HL-60 (cell line): ENCODE measurements at places on chromosomes 2 and 18.

DNA sequence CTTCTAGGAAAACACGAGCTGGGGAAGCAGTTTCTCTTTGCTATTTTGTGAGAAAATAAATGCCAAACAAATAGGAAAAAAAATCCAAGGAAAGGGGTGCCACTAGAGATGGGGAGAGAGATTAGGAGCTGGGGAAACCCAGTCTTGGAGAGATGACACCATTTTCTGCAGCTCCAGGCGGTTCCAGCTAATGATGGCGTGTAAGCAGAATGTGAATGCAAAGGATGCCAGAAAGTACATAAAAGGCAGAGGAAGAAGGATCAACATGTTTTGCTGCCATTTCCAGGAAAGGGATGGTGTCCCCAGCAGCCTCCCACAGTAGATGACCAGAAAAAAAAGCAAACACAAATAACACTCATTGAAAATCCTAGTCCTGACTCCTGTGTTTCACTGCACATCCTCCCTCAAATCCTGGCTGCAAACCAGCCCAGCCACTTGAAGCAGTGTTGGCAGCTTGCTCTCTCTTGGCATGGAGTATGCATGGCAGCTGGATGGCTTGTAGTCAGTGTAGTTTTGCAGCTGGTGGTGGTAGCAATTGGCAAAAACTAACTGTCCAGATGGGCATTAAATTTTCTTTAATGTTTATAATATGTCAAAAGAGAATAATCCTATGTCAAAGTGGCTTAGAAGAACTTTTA is 93.6 kb downstream of the FTCDNL1 start:
- DNase-seq: no peak

DNA sequence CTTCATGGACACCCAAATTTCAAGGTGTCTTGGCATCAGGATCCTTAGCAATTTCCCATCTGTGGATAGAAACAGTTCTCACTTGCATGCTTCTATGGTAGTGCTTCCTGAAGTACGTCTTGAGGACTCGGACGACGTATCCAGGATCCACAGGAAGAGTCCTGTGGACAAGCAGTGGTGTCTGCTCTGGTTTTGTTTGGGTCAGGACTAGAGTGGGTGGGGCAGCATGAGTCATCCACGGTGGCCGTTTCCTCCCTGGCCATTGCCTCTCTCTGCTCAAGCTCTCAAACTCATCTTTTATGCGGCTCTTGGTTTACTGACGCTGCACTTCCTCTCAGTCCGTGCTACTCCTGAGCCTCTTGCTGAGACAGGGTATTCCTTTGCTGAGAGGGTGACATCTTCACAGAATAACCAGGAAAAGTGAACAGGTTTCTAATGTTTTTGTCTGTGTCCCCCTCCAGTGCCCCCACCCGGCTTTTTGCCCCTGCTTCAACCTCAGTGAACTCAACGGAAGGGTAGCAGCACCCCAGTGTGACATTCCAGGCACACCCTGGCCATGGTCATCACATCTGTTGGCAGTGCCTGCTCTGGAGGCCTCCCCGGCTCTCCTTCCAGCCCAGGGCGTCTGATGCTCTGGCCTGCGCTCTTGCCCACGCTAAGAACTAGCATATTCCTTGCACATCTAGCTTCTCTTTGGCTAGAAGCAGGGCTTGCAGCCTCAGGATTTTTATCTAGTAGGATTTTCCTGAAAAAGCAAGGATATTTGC is 62.2 kb downstream of the ARMC9 start:
- DNase-seq: no peak

- DNase-seq: no peak
These were observed 57.8 kb upstream of the RGPD5 start for GRCh38 chr2:109736177-109736827.

GRCh38 chr2:100185105-100185504 is 42.7 kb upstream of the AFF3 start:
- DNase-seq: no peak

DNA sequence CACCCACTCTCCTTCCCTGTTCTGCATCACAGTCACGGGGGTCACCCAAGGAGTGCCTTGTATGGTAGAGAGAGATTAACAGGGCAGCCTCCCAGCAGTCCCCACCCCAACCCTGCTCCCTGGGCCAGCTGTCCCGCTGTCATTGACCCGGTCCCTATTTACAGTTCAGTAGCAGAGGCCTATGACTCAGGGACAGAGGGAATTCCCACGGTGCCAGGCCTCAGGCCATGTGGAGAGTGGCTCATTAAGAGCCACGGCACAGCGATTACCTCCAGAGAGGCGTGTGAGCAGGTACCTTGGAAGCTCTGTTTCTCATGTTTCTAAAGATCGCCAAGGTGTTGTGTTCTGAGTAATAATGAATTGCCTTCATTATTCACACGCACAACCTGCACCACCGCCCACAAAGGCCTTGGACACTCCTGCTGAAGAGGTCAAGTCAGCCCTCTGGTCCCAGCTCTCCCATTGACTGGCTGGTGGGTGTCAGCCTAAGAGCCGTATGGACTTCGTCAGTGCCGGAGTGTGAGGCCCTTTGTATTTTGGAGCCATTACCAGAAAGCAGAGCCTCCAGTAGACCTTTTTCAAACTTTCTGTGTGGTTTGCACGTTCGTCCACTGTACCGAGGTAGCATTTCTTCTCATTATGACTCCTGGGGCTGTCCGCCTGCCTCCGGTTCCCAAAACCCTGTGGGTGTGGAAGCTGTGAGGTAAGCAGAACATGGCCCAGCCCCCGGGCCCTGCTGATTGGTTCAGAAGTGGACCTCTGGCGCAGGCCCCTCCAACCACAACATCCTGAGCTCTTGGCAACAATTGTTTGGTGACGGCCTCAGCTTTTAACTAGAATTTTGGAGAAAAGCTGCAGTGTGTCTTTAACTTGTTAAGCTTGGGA is 47.0 kb downstream of the SERTAD2 start:
- DNase-seq: peak; percentile 82

- DNase-seq: no peak
These were observed 300.1 kb upstream of the RND3 start for GRCh38 chr2:150787353-150788093.

DNA sequence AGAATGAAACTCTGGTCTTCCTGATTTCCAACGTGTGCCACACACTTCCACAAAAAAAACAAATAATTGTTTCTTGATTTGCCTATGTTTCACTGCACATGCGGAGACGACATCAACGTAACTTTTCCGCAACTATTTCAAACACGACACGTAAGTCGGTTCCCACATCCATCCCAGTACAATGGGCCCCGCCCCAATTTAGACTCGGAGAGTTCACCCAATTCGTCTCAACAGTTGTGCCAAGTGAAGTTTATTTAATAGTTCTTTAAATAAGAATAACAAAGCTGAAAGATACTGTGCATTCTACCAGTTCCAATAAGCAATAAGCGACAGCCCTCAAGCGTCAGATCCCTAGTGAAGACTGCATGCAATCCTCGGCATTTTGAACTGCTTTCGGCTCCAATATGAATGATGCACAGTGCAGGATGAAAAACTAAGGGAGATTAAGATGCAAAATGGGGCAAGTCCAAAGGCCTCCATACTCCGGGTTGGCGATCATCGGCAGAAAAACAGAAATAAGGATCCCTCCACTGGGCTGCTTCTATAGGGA is 664 bp downstream of the CCT4 start:
- DNase-seq: peak; percentile 22

GRCh38 chr2:46493241-46493970 is 14.0 kb downstream of the TMEM247 start:
- DNase-seq: no peak

- no peak for DNase-seq
These were observed 102.6 kb downstream of the PTPN4 start for GRCh38 chr2:119862127-119862889.

DNA sequence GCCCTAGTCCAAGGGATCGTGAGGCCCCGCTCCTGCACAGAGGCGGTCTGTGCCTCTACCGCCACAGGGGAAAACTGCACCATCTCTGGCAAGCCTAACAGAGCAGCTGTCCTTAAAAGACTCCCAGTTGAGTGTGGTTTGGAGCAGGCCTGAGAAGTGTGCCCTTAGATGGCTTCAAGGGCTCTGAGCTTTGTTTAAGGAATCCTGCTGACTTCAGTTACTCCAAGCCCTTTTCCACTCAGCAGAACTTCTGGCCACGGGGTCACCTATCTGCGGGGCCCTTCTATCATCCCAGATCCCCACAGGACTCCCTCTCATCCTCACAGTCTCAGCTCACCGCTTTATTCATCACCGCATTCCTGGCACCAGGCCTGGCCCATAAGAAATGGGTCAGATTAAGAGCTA is 131.5 kb downstream of the CCDC74A start:
- no peak for DNase-seq

- DNase-seq: no peak
These were observed 95.3 kb upstream of the FAM110C start for GRCh38 chr2:141611-142010.

GRCh38 chr18:49968644-49969309 is 155.4 kb upstream of the ACAA2 start:
- no peak for DNase-seq

- no peak for DNase-seq
These were observed 62.6 kb downstream of the C18orf63 start for GRCh38 chr18:74378179-74378682.

DNA sequence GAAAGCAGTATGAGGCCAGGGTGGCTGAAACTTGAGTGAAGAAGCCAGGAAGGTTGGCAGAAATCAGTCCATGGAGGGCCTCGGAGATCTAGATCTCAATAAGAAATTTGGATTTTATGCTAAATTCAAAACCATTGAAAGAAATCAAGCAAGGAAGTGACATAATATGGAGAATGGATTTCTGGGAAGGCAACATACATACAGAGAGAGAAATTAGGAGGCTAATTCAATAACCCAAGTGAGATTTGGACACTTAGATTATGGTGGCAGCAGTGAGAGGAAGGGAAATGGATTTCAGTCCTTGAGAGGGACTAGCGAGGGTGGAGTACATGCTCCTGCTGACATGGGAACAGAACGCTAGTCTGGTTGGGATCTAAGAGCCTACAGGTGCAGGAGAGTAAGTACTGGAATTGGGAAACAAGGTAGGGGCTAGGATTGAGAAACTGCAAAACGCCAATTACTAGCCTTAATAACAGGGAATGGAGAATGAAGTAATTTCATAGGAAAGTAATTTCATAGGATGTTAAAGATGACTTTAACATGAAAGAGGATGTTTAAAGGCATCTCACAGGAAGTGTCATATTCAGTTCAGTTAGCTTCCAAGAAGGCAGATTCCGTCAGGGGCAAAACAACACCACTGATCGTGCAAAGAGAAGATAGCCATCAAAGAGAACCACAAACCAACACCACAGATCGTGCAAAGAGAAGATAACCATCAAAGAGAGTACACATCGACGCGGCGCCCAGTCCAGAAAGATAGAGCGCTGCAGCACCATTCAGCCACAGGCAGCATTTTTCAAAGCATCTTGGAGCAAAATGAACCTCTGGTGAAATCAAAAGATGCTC is 27.2 kb downstream of the CDKL4 start:
- DNase-seq: peak; percentile 6

DNA sequence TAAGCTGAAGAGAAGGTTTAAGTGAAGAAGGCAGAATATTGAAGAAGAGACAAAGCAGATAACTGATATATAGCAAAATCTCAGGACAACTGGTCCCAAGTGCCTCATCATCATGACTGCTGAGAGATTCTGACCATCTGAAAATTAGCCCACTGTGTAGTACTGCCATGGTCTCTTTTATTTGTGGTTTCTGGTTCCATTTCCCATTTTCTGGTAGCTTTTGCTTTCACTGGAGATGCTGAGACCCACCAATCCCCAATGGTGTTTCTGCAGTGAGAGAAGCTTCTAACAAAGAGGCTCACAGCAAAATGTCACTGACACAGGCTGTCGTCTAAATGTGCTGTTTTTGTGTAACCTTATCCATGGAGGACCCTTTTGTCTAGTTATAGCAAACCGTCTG is 79.5 kb downstream of the TMEM163 start:
- DNase-seq: no peak

GRCh38 chr18:75544496-75544895 is 117.0 kb upstream of the SMIM21 start:
- DNase-seq: no peak

- no peak for DNase-seq
These were observed 42.7 kb downstream of the SMAD4 start for GRCh38 chr18:51072586-51073313.

DNA sequence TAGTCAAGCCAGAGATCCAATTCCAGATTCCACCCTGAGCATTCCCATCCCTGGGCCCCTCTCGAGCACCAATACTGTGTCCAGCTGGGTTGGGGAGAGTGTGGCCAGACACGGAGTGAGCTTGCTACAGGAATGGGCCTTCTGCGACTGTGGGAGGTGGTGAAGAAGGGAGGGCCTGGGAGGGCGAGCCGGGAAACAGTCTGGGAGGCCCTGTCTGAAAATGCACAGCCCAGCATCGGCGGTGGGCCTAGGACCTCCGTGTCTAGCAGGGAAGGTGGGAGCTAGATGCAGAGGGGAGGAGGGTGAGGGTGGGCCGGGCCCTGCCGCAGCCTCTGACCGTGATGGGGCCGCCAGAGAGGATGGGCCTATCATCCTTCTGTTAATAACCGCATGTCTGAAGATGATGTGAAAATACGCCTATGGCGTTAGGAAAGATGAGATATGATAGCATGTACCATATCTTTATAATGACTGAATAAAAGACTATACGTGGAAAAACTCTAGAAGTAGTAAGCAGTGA is 1.9 kb upstream of the OTOS start:
- no peak for DNase-seq

DNA sequence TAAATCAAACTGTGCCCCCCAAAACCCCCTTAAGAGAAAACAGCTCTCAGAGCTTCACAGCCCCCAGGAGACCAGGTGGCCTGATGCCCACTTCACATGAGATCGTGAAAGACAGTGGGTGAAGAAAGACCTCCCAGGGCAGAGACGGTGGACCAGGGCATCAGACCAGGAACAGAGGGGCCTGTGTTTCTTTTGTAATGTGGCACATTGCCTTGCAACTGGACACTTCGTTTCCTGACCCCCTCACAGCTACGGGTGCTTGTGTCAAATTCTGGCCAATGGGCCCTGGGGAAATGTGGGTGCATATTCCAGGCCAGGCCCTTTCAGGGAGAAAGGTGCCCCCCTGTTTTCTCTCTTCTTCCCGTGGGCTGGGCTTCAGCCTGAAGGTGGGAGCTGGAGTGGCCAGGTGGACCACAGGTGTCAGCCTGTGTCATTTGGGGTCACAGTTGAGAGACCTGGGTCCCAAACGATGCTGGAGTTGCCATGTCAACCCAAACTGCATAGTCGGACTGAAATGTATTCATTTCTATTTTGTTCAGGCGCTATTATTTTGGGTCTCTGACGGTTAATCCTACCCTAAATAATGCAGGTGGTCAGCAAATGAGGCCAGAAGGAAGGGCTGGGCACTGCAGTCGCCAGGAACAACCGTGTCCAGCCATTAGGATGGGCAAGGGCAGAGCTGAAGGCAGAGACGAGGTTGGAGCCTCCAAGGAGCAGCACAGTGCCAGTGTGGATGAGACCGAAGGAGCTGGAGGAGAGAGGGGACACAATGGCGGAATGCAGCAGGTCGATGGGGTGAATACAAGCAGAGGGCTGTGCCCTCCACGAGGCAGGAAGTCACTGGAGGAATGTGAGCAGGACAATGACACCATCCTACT is 338.2 kb downstream of the EIPR1 start:
- no peak for DNase-seq

- DNase-seq: no peak
These were observed 45.7 kb downstream of the FAM210A start for GRCh38 chr18:13680612-13681011.

- DNase-seq: no peak
These were observed 44.3 kb downstream of the EPHA4 start for GRCh38 chr2:221527776-221528309.

GRCh38 chr2:40332191-40332826 is 119.6 kb downstream of the SLC8A1 start:
- peak; percentile 18 for DNase-seq

GRCh38 chr18:48915626-48916425 is 34.9 kb downstream of the SMAD7 start:
- DNase-seq: peak; percentile 68
